ENCODE measurements at places on chromosomes 12 and 14. TPM values are rescaled to one million over a fixed set of nuclear protein-coding genes. Genes with fewer than 3 reads are reported as not detected.

DNA sequence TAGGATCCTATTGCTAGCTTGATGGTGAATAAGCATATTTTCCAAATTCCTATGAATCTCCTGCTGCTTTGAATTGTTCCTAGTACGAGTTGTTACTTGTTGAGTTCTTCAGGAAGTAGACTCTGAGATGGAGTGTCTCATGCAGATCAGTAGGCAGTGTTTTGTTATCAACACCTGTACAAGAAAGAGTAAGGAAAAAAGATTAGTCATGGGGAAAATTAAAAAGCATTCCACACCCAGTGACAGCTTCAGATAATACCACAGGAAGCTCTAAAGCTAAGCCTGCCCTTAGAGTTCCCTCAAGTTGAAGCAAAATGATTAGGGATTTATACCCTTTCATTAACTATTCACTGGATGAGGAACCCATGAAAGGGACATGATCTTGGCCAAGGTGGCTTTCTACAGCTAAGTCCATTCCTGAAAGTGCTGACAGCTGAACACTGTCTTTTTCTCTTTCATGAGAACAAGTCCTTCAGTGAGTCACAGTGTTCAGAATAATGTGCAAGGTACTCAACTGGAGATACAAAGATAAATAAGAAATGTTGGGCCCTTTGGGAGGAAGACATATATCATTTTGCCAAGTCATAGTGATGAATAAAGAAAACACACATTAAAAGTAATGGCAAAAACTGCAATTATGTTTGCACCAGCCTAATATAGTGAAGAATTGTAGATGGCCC, 49.1 kb downstream of the CCER1 start:
- DNase-seq: no peak

- no peak for DNase-seq
Observed at GRCh38 chr12:111182382-111182781, 186.5 kb downstream of the PHETA1 start.

DNA sequence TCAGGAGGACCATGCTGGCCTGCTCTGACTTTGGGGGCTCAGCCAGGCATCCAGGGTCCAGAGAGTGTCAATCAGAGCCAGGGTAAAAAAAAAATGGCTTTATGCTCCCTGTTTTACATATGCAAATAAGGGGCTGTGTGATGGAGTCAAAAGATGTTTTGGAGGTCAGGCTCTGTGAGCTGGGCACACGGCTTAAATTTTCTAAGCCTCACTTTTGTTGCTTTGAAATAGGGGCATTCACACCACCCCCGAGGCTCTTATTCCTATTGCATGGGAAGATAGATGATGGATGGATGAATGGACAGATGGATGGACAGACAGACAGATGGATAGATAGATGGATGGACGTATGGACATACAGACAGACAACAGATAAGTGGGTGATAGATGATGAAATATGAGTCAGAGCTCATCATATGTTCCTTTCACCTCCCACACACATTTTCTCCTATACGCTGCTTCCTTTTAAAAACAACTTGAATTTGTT, 42.7 kb downstream of the RIN3 start:
- DNase-seq: no peak

- no peak for DNase-seq
Observed at GRCh38 chr14:81170829-81171195, 49.9 kb downstream of the GTF2A1 start.

DNA sequence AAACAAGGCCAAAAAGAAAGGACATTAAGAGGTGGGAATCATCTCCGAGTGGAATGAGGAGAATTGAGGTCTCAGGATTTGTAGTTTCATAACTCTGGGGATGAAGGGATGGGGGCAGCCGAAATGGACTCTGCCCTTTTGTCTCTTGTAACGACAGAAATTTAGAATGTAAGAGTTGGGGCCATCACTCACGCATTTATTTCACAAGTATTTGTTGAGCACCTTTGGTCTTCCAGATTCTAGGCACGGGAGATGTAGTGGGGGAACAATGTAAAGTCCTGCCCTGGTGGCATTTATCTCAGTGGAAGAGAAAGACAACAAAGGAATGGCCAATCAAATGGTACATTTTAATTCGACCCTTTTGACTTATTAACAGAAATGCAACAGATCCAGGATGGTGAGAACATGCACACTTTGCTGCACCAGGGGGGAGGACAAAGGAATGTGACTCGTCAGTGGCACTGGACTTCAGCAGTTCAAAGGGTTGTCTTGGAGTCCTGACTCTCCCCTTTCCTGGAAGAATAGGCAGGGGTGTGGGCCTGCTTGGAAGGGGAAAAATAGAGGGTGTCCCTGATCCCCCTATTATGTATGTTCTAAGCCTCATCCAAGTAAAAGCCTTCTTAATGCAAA, 102.0 kb downstream of the TMEM30B start:
- DNase-seq: no peak

- no peak for DNase-seq
Observed at GRCh38 chr12:86421333-86421732, 165.1 kb upstream of the MGAT4C start.

GRCh38 chr12:27178723-27179399, 65.2 kb upstream of the STK38L start:
- no peak for DNase-seq

DNA sequence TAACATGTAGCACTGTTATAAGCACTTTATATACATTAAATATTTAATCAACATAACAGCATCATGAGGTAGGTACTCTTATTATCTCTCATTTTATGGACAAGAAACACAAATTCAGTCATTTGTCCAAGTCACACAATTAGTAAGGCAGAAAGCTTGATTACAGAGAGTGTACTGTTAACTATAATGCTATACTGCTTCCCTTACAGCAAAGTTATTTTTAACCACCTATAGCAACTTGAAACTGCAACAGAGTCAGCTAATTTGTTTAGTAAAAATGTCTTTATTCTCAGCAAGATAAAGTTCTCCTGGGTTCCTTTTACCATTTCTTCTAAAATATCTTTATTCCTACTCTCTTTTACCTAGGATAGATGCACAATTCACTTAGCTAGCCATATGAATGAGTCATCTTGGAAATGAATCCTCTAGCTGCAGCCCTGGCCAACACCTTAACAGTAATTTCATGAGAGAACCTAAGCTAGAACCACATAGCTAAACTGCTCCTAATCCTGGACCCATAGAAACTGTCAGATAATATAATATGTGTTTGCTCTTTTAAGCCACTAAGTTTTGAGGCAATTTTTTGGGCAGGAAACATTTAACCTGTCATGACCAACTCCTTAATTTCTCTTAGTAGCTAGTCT, 90.2 kb upstream of the HECTD1 start:
- DNase-seq: no peak

The WNT1 gene
- total RNA-seq: not detected

The APEX1 gene
- 69.2 TPM for total RNA-seq

The HSPB8 gene
- total RNA-seq: 529 TPM

The ACSS3 gene
- total RNA-seq: 25.8 TPM

The PLEK2 gene
- total RNA-seq: not detected
